ENCODE measurements at places on chromosomes 1 and 21.

- no peak for DNase-seq
Measured at GRCh38 chr21:39263372-39263771, 50.1 kb downstream of the BRWD1 start.

GRCh38 chr1:19407494-19408096, 77.7 kb downstream of the CAPZB start:
- no peak for DNase-seq

DNA sequence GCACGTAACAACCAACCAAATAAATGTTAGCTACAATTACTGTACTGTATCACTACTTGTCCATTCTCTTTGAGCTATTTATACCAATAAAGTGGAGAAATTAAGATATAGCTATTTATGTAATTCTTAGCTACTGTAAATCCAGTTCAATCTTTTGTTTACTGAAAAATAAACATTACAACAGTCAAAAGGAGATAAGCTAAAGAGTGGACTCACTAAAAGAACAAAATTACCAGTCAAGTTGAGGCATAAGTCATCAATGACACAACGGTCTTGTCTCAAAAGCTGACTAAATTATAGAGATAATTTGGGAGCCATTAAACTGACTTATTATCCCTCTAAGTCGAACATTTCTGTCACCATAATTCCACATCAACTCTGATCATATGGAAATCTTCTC, 22.5 kb downstream of the TGFBR3 start:
- DNase-seq = no peak

DNA sequence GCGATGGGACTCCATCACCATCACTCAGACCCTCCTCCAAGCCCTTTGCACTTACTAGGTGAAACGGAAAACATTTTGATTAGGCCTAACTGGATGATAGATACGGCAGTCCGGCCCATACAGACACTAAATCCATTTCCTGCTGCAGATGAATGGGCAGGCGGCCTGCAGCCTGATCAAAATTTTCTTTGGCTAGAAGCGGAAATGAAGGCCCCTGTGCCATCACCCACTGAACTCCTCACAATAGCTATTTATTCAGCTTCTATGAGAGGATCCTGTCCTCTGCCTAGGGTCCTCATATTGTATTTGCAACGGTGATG, 200.5 kb downstream of the OMA1 start:
- DNase-seq = no peak

- DNase-seq = no peak
Measured at GRCh38 chr1:29827237-29827750, 591.0 kb downstream of the PTPRU start.

GRCh38 chr1:215971793-215972441, 404.8 kb downstream of the KCTD3 start:
- no peak for DNase-seq

GRCh38 chr1:93905051-93905450, 4.2 kb downstream of the GCLM start:
- no peak for DNase-seq

DNA sequence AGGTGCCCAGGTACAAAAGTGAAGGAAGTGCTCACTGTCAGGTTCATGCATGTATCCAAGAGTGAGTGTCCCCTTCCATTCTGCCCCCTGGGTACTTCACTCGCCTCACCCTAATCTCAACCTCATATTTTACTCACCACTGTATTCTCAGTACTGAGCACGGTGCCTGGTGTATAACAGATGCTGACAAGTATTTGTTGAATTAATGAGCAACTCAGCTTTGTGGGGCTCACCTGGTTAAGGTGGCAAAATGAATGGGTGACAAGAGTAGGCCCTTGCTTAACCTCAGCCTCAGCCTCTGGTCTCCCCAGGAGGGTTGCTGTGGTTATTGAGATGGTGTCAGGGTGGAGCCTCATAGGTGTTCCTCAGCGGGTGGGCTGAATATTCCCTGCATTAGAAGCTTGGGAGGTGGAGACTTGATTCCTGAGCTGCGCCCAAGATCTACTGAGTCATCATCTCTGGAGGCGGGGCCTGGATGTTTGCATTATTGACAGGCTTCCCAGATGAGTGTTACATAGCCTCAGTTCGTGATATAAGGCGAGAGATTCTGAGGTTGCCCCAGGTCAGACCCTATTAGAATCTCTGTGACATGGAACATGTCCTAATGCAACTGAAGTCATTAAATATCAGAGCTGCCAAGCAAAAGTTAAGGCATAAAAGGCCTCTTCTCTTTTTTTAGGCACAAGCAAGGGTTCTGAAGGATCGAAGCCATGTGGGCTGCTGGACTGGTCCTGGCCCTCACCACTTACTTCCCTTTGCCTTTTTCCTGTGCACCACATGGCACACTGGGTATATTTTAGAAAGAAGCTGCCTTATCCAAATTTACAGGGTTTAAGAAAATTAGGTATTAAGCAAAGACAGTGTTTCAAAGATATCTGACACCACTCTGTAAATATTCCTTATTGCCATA, 39.2 kb downstream of the SYT6 start:
- no peak for DNase-seq

GRCh38 chr1:41109310-41110197, 88.0 kb upstream of the SLFNL1 start:
- DNase-seq = no peak

- no peak for DNase-seq
Measured at GRCh38 chr1:77834771-77835334, 53.6 kb upstream of the NEXN start.

- DNase-seq = no peak
Measured at GRCh38 chr21:17853393-17854275, 34.5 kb upstream of the C21orf91 start.

DNA sequence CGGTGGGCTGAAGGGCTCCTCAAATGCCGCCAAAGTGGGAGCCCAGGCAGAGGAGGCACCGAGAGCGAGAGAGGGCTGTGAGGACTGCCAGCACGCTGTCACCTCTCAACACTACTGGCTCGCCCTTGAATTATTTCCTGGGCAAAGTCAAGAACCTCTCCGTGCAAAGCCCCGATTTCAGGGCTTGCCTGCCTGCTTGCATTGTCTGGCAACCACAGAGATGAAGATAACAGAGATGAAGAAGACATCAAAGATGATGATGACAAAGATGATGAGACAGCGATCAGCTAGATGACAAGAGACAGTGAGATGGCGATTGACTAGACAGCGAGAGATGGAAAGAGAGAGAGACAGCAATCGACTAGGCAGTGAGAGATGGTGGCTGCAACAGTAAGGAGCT, 976.5 kb downstream of the ADGRL2 start:
- no peak for DNase-seq

- DNase-seq = no peak
Measured at GRCh38 chr1:111127923-111128643, 11.8 kb downstream of the DRAM2 start.

- no peak for DNase-seq
Measured at GRCh38 chr1:212482637-212483441, 50.1 kb downstream of the NENF start.

DNA sequence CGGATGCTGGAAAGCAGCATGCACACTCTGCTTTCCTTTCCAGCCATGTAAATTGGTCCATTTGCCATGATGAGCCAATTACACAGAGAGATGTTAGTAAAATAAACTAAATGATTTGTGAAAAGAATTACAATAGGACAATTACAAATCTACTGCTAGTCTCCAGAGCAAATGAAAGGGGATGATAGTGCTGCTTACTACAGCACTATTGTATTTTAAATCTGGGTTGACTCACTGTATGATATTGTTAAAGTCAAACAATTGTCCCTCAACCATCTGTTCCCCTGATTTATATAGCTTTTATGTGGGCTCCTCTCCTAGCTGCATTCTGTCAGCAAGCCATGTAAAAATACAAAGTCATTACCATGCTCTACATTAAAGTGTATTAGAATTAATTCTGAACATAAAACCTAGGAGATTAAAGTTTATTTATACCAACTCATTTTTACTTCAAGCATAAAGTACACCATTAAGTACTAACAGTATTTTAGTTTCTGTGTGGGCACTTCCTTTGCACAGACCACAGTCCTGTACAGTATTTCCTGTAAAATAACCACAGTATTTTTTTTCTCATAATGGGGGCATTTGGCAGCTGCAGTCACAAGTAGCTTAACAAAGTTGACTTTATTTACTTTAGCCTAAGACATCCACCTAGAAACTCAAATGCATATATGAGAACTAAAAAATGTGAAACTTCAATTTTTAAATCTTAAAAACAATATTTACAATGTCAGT, 135.8 kb downstream of the VAV3 start:
- no peak for DNase-seq

DNA sequence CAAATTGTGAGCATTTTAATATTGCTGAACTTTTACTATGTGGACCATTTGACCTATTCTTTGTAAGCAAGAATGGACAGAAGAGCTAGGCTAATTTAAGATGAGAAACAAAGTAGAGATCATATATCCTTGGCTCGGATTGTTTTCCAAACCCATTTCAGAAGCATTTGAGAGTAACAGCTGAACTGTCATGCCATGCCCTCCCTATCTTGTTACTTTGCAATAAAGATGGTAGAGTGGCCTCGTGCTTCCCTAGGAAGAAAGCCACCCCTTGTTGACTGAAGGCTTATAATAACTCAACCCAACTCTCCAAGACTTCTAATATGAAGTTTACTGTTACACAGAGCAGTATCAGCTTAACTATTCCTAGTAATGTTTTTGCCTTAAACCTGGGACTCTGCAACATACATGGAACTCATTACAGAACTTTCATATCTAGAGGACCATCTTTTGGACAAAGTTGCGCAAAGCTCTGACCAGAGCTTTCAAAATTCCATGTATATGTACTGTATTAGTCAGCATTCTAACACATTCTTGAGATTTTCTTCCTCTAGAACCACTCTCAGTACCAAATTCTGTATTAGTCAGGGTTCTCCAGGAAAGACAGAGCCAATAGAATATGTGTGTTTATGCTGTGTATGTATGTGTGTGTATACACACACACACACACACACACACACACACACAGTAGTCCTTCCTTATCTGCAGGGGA, 68.7 kb downstream of the ADAMTS1 start:
- no peak for DNase-seq

DNA sequence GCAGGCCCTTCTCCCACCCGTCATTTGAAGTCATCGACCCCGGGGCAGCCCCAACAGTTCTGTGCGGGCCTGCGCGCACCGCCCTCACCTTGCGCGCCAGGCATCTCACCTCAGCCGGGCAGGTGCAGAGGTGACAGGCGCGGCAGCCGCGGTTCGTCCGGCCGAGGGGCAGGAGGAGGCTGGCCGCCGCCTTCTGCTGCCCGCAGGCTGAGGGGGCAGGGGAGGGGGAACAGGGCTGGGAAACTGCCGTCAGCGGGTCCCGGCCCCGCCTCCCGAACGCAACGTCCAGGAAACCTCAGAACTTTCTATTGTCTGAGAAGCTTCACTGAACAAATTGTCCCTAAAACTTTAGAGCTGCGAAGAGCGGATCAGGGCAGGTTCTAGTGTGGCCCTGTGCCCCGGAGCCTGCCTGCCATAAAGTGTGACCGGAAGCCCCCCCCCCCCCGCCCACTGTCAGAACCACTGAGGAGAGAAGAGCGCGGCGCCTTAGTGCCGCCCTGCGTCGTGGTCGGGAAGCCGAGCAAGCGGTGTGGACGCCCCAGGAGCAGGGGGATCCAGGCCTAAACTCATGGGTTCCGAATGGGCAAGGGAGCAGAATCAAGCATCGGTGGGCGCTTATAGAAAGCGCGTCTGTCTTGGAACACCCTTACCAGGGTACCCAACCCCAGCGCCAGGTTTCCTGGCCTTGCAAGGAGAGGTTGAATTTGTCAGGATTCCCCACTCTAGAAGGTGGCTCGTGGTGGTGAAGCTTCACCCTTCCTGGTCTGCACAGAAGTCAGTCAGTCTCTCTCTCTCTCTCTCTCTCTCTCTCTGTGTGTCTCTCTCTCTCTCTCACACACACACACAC, 13.3 kb upstream of the TBX15 start:
- no peak for DNase-seq

- DNase-seq = no peak
Measured at GRCh38 chr1:235859789-235860188, 6.9 kb downstream of the LYST start.

GRCh38 chr1:63675420-63675931, 82.3 kb downstream of the PGM1 start:
- DNase-seq = no peak

- DNase-seq = peak; percentile 52
Measured at GRCh38 chr1:160629286-160630210, 17.3 kb downstream of the SLAMF1 start.

DNA sequence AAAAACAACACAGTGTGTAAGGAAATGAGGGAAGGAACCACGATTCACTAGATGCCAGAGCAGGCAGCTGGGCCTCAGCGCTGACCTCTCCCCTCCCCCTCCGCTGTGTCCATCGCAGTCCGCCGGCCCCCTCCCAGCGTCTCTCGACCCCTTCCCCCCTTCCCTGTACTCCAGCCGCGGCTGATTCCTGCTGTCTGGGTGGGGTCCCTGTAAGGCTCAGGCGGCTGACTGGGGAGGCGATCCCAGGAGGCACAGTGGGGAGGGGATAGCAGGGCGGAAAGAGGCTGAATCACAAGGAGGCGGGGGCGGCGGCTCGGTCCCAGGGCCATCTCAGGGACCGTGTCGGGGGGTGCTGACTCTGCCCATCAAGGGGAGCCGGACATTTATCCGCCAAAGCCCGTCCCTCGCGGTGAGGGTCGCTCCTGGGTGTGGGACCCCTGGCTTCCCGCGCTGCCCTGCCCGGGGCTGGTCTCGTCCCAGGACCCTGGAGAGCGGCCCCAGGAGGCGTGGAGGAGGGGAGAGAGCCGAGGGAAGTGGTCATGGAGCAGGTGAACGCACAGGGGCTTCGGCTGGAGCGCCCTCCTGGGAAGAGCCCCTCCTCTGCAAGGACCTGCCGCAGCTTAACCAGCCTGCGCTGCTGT, 241.9 kb downstream of the PTPRU start:
- DNase-seq = no peak

DNA sequence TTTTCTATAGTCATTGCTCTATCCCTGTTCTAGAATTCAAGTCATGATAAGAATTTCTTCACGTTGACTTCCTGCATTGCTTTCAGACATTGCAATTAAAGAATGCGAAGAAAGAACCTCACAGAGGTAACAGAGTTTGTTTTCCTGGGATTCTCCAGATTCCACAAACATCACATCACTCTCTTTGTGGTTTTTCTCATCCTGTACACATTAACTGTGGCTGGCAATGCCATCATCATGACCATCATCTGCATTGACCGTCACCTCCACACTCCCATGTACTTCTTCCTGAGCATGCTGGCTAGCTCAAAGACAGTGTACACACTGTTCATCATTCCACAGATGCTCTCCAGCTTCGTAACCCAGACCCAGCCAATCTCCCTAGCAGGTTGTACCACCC, 10.6 kb downstream of the APCS start:
- no peak for DNase-seq

GRCh38 chr1:91070298-91070697, 48.5 kb upstream of the ZNF644 start:
- no peak for DNase-seq

- no peak for DNase-seq
Measured at GRCh38 chr1:184708084-184708676, 46.5 kb downstream of the EDEM3 start.

DNA sequence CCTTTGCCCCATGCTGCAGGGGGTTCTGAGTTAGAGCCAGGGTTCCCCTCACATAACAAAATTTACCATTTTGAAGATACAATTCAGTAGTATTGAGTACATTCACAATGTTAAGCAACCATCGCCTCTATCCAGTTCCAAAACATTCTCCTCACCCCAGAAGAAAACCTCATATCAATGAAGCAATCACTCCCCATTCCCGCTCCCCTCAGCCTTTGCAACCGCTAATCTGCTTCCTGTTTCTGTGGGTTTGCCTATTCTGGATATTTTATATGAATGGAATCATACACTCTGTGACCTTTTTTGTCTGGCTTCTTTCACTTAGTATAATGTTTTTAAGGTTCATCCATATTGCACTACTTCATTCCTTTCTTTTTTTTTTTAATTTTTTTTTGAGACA, 32.9 kb downstream of the SERINC2 start:
- DNase-seq = no peak

- DNase-seq = peak; percentile 53
Measured at GRCh38 chr1:234612352-234613127, 2.6 kb upstream of the IRF2BP2 start.
